ENCODE measurements at places on chromosomes 12 and 14. TPM values are rescaled to one million over a fixed set of nuclear protein-coding genes. Genes with fewer than 3 reads are reported as not detected.

The MEG3 gene
- 65.6 TPM for total RNA-seq

The CCDC198 gene
- total RNA-seq: 2.9 TPM

The ADAMTS20 gene
- total RNA-seq: not detected

The TBX3 gene
- 28.7 TPM for total RNA-seq

The MAP1LC3B2 gene
- total RNA-seq: 1.2 TPM

The AMN gene
- 0.33 TPM for total RNA-seq

The AMDHD1 gene
- 2.6 TPM for total RNA-seq

The RNASE13 gene
- not detected for total RNA-seq

The CIROP gene
- not detected for total RNA-seq

The BMP4 gene
- 2.0 TPM for total RNA-seq

The IKZF4 gene
- 1.9 TPM for total RNA-seq

The RECQL gene
- total RNA-seq: 44.2 TPM

The IL23A gene
- total RNA-seq: 1.0 TPM

The TMEM233 gene
- 0.05 TPM for total RNA-seq

The TAS2R19 gene
- not detected for total RNA-seq

The YARS2 gene
- total RNA-seq: 27.0 TPM

The PPP4R4 gene
- 0.40 TPM for total RNA-seq

The PGF gene
- total RNA-seq: 3.8 TPM

The LTA4H gene
- total RNA-seq: 99.1 TPM

The HNF1A gene
- total RNA-seq: 5.6 TPM

The SERPINA5 gene
- total RNA-seq: 0.16 TPM

The CNPY2 gene
- 120 TPM for total RNA-seq

The KRT79 gene
- 0.05 TPM for total RNA-seq

The FBXO21 gene
- 44.3 TPM for total RNA-seq

The INHBC gene
- total RNA-seq: 0.05 TPM

The RASAL1 gene
- total RNA-seq: 0.45 TPM

The CBLN3 gene
- 1.4 TPM for total RNA-seq

The FOXG1 gene
- 0.14 TPM for total RNA-seq

The TSHR gene
- total RNA-seq: not detected

The ANAPC5 gene
- total RNA-seq: 85.4 TPM

The RIPK3 gene
- total RNA-seq: not detected

The PLEKHD1 gene
- 0.04 TPM for total RNA-seq

The TSPAN19 gene
- total RNA-seq: not detected

The DPPA3 gene
- not detected for total RNA-seq

The PSME2 gene
- total RNA-seq: 158 TPM

The HOXC12 gene
- not detected for total RNA-seq

The ITGB7 gene
- 0.33 TPM for total RNA-seq

The SPTB gene
- total RNA-seq: 1.5 TPM

The KCNA5 gene
- total RNA-seq: not detected

The PTPRB gene
- 0.72 TPM for total RNA-seq

The USP44 gene
- total RNA-seq: 0.23 TPM

The ARMH4 gene
- 0.84 TPM for total RNA-seq

The CCND2 gene
- not detected for total RNA-seq

The CBX5 gene
- total RNA-seq: 21.7 TPM

The SDR9C7 gene
- not detected for total RNA-seq

The FGF23 gene
- not detected for total RNA-seq

The DYRK2 gene
- 13.7 TPM for total RNA-seq
